NCI-H526 treated with DMSO at 0.1 percent for 48 hours (cell line): ENCODE measurements at places on chromosomes 4 and X.

GRCh38 chrX:103831342-103831802, 685 bp downstream of the RAB9B start:
- peak; percentile 25 for DNase-seq

- no peak for DNase-seq
Measured at GRCh38 chrX:46234775-46235174, 310.4 kb downstream of the ZNF674 start.

DNA sequence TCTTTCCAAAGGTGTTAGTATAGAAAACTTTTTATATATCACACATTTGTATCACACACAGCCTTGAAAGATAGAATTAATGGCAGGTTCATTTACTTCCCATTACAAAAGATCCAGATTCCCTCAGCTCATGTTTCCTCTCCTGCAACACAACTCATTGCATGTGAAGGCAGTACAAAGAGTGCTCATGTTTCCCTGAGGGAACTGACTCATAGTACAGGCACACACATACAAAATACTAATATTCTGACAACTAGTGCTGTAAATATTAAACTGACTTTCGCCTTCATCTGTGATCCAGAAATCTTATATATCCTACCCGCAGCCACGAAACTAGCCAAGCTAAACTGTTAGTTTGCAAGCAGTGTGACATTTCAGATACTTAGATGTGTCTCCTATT, 819.8 kb upstream of the PCDH7 start:
- DNase-seq, result no peak

DNA sequence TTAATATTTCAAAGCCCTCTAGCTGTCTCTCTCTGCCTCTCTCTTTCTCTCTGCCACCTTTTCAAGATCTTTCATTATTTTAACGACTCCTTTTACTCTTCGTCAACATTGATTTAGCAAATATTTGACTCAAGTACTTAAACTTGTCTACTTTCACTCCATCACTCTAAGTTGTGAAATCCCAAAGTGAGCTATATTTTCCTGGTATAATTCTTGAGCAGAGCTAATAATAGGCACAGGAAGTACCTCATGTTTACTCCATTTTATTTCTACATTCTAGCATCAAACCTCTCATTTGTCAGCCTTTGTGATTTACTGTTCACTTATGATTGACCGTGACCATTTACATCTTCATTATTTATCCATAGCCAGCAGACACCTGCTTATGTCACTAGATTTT, 482.5 kb downstream of the RPA4 start:
- no peak for DNase-seq

- DNase-seq, result peak; percentile 72
Measured at GRCh38 chr4:140152013-140152703, 1.8 kb downstream of the MAML3 start.

GRCh38 chr4:25238052-25238451, 4.2 kb downstream of the PI4K2B start:
- DNase-seq, result no peak

GRCh38 chrX:16005917-16006316, 117.4 kb upstream of the GRPR start:
- no peak for DNase-seq

- DNase-seq, result no peak
Measured at GRCh38 chr4:40980318-40980883, 230.6 kb downstream of the NSUN7 start.

GRCh38 chrX:67207912-67208311, 335.9 kb upstream of the AR start:
- DNase-seq, result no peak

DNA sequence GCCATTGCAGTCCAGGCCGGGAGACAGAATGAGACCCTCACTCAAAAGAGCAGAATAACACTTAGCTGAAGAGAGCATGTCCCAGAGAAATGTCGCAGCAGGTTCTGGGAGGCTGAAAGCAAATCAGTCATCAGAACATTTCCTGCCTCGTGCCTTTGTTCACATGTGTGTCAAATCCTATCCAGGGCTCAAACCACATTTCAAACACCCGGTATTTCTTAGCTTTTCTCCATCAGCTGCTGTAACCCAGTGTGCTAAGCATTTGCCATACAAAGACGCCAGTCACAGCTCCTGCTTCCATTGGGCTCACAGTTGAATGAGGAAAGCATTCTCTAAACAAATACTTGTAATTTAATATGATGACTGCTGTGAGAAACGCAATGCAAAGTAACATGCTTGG, 6.0 kb downstream of the PALLD start:
- DNase-seq, result no peak

- no peak for DNase-seq
Measured at GRCh38 chr4:73713650-73714049, 26.7 kb upstream of the CXCL8 start.

- no peak for DNase-seq
Measured at GRCh38 chr4:150082241-150082640, 4.0 kb downstream of the DCLK2 start.

GRCh38 chr4:102420563-102421398, 75.5 kb upstream of the SLC39A8 start:
- no peak for DNase-seq

GRCh38 chrX:51891821-51892551, 1.4 kb upstream of the MAGED1 start:
- no peak for DNase-seq

DNA sequence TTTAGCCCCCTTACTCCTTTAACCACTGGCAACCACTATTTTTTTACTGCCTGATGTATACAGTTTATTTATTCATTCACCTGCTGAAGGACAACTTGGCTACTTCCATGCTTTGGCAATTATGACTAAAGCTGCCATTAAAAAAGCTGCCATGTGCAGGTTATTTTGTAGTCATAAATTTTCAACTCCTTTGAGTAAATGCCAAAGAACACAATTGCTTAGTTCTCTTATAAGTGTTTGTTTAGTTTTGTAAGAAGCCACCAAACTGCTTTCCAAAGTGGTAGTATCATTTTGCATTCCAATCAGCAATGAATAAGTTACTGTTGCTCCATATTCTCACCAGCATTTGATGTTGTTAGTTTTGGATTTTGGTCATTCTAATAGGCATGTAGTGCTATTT, 1831.8 kb downstream of the PCDH7 start:
- DNase-seq, result no peak

DNA sequence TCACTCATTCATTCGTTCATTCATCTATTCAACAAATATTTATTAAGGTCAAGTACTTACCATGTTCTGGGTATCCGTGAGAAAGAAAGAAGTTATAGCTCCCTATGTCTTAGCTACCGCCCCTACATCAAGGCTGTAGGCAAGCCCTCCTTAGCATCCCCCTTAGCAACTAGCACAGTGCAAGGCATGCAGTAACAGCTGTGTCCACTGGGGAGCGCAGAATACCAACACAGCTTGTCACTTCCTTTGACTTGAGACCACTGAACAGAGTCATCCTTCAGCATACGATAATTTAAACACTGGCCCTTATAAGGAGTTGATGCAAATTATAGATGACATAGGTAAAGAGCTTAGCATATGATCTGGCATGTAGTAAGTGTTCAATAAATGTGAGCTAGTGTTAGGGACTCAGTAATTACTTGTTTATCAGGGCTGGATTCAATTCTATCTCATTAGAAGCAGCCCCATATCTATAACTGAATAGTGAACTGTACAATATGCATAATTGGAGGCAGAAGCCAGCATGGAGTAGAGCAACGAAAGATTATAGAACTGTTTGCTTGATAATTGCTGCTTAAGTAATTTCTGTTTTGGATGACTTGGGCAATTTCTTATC, 8.7 kb downstream of the KIAA1210 start:
- peak; percentile 56 for DNase-seq

DNA sequence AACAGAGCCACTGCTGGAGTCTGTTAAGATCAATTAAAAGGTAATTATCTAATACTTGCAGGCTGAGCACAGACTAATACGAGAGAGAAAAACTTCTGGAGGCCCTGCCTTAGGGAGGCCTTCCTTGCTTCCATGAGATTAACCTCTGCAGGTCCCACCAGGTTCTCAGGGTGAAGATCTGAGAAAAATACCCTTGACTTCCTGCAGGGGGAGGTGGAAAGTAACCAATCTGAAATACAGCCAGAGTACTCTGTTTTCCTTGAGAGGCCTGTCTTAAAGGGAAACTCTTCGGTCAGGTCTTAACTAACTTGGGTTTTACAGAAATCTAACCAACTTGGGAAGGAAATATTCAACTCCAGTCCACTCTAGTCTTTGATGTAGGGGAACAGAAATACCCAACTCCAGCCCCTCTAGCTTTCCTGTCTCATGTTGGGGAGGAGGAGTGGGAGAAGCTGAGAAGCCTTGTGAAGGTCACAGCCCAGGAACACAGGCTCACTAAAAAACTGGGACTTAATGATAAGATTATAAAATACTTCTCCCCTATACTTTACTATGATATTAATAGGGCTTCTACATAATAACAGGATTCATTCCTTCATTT, 77.1 kb downstream of the TBCK start:
- peak; percentile 6 for DNase-seq

DNA sequence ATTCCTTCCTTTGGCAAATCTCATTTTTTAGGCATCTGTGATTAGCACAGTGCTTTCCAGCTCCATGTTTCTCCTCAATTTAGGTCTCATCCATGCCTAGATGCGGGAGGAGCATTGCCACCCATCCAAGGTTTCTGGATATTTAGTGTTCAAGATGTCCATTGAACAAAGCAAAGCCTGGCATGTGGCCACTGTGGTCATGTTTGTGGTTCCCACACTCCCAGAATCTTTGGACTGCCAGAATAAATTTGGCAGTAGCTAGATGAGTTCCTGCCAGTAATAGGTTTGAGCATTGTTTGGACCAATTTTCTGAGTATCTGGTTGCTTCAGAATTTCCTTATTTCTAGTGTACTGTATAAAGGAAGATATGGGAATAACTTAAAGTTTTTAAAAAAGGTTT, 1124.1 kb downstream of the ADGRL3 start:
- no peak for DNase-seq

DNA sequence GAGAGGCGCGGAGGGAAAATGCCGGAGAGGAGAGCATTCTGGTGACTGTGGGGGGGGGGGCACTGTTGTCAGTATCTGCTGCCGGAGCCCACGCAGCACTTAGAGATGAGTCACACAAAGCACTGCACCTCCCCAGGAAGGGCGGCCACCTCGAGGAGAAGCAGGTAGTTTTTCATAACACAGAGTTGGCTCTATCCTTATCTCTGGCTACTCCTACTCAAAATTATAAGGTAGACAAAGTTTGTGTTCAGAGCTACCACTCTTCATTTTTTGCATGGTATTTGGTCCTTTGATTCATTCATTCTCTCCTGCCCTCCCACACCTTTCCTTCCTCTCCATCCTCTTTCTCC, 76.2 kb upstream of the SCOC start:
- DNase-seq, result no peak

DNA sequence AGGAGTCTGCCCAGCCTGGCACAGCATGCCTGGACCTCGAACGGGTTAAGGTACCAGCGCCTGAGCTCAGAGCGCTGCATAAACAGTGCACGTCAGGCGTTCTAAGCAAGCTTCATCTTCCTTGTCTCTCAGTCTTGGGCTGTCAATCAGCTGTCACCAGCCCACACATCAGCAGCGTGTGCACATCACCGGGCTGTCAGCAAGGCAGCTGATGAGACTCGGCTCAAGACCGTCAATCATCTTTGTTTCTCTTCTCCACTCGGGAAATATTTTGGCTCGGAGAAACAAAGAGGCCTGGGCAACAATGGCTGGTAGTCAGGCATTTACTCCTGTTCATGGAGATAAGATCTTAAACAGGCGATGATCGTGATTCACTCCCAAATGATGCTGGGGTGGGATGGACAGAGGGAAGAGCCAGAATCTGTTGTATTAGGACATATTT, 141.3 kb downstream of the LDB2 start:
- no peak for DNase-seq

DNA sequence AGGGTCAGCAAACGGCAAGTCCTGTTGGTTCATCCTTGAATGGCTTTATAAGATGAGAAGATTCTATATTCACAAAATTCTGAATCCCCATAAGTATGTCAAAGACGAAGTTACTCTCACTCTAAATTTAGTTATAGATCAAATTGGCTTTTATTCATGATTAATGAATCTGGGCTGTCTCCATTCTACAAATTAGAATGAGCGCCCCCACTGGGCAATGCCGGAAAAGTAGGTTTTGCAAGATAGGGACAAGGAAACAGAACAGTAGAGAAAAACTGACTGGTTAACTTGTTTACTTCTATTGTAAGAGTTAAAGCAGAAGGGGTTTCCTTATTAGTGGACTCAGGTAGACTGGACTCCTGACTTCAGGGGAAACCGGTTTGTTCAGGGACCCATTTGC, 100.3 kb downstream of the F11 start:
- DNase-seq, result no peak

DNA sequence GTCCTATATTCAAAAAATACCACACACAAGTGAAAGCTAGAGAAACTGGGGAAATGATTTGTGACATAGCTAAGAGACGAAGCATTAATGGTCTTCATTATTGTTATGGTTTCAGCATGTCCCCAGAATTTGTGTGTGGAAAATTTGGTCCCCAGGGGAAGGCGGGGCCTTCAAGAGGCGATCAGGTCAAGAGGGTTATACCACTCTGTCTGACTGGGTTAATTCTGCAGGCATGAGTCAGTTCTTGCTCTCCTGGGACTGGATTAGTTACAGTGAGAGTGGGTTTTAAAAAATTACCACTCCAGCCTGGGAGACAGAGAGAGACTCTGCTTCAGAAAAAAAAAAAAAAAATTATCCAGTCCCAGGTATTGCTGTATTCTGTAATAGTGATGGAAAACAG, 2.1 kb upstream of the MTNR1A start:
- DNase-seq, result no peak

- no peak for DNase-seq
Measured at GRCh38 chrX:35868501-35868900, 51.0 kb upstream of the CFAP47 start.

DNA sequence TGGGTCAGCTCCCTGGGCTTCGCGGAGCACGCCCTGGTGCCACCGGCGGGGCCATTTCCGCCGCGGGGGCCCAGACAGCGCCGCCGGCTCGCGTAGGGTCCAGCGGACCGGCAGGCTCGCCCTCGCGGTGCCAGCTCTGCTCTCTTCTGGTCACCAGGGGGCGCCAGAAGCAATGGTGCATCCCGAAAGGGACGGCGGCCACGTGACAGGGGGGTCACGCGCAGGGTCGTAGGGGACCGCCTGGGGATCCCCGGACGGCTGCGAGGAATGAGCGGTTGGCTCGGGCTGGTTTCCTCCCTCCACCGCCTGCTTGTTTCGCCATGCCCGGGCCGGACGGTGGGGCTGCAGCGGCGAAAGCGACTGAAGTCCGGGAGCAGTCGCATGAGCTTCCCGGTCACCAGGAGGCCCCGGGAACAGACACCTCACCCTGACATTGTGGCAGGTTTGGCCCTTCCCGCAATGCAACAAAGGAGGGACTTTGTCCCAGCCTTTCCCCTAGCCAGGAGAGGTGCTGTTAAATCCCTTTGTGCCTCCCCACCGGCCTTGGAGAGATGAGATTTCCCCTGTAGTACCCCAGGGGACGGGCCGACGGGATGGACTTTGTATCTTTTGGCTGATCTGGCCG, 15.8 kb downstream of the ZCCHC12 start:
- peak; percentile 24 for DNase-seq

GRCh38 chr4:16082041-16082425, 1.8 kb downstream of the PROM1 start:
- DNase-seq, result no peak

- no peak for DNase-seq
Measured at GRCh38 chr4:24734511-24734910, 60.9 kb upstream of the SOD3 start.

GRCh38 chrX:19642241-19643109, 127.2 kb upstream of the MAP3K15 start:
- DNase-seq, result no peak

GRCh38 chr4:2384245-2384644, 34.2 kb downstream of the ZFYVE28 start:
- DNase-seq, result no peak

GRCh38 chrX:154325541-154325940, 29.9 kb downstream of the TKTL1 start:
- no peak for DNase-seq

GRCh38 chr4:56699537-56700105, 18.5 kb upstream of the HOPX start:
- DNase-seq, result no peak
